ENCODE measurements at places on chromosomes 2 and 18. TPM values are rescaled to one million over a fixed set of nuclear protein-coding genes. Genes with fewer than 3 reads are reported as not detected.
A peak's percentile ranks its signal among the peaks of the same experiment; 100 is the strongest.

- no peak for DNase-seq
- H3K27ac ChIP-seq, result no peak overlapping the region
- H3K27me3 ChIP-seq, result no peaks in the 10 kb centered on the region
- no peaks in the 10 kb centered on the region for H3K4me1 ChIP-seq
Observed at GRCh38 chr18:73683409-73684238, 464.0 kb downstream of the FBXO15 start.

DNA sequence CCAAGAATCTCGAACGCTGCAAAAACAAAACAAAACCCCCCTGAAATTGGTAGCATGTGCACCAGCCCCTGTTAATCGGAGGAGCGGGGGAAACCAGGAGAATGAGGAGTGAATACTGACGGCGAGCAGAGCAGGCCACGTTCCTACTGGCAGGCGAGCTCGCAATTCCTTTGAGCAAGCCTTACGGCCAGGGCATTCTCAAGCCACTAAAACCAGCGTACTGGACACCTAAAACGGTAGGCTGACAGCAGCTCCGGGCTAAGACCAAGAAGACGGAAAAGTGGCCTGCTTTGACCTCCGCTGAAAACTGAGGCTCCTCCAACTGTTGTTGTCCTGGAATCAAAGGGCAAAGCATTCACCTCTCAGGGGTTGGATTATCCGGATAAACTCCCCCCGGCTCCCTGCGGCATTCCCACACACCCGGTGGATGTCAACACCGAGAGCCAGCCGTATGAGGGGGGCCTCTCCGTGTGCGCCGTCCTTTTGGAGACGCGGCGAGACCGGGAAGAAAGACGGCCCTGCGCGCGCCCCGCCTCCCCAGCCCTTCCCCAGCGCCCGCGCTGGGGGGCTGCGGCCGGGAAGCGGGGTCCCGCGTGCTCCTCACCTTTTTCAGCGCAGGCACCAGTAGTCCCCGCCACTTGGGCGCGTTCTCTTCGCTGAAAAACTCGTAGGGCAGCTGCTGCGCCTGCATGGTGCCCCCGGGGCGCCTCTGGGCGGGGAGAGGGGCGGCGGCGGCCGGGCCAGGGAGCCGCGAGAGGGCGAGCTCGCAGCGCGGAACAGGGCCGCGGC lies 925 bp downstream of the SOS1 start:
- H3K4me1 ChIP-seq, result peaks cover 48% of the 10 kb centered on the region
- peak overlapping the region; percentile 93 for H3K27ac ChIP-seq
- H3K36me3 ChIP-seq, result no peaks in the 10 kb centered on the region
- peak; percentile 68 for DNase-seq
- peak overlapping the region; percentile 88 for H3K4me3 ChIP-seq
- no peaks in the 10 kb centered on the region for H3K27me3 ChIP-seq

DNA sequence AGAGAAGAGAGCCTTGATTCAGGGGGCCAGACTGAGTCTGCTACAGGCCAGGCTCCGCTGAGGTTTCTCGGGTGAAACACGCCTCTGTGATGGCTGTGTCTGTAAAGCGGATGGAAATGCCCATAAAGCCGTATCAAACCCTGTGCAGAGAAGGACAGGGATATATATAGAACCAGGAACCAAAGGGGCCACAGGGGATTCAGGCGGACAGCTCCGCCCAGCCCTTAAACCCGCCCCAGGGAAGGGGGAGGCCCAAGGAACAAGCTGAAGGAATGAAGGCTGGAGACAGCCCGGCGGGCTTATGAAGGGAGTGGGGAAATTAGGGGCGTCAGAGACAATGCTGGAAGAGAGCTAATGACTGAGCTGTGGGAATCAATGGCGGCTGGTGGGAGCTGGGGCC lies 42.1 kb downstream of the NHEJ1 start:
- no peak overlapping the region for H3K27ac ChIP-seq
- H3K36me3 ChIP-seq, result no peaks in the 10 kb centered on the region
- H3K27me3 ChIP-seq, result no peaks in the 10 kb centered on the region
- peaks cover 32% of the 10 kb centered on the region for H3K4me1 ChIP-seq
- no peak overlapping the region for H3K4me3 ChIP-seq

- H3K27ac ChIP-seq, result no peak overlapping the region
- peaks cover 24% of the 10 kb centered on the region for H3K4me1 ChIP-seq
- H3K36me3 ChIP-seq, result peaks cover 6% of the 10 kb centered on the region
- no peak for DNase-seq
- H3K27me3 ChIP-seq, result no peaks in the 10 kb centered on the region
Observed at GRCh38 chr2:173187941-173188788, 112.5 kb downstream of the MAP3K20 start.

DNA sequence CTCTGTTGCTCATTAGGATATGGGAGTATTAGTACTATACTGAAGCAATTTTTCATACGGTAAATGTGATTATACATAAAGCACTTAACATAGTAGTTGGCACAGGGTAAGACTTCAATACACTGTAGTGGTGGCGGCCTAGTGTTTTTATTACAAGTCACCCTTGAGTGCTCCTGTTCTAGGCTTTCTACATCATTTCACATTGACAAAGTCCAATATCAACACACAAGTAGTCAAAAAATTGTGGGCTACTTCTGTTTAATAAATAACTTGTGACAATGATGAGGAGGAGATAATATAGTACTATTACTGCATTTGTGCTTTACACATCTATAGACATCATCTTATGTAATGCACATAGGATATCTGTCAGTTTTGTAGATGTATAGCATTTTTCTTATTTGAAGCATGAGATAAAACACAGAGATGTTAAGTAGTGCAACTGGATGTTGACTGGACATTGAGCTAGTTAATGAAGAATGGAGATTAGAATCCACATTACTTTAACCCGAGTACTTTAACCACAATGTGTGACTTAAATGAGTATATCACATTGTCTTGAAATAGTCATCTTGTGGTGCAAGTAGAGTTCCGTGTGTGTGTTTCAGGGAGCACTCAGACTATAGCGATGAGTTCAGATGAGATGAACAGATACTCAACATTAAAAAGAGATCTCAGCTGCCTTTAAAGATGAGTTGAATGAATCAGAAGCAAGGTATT lies 134.8 kb downstream of the ZNF385B start:
- no peak overlapping the region for H3K4me3 ChIP-seq
- H3K27me3 ChIP-seq, result no peaks in the 10 kb centered on the region
- H3K27ac ChIP-seq, result no peak overlapping the region
- no peaks in the 10 kb centered on the region for H3K4me1 ChIP-seq
- no peak for DNase-seq

DNA sequence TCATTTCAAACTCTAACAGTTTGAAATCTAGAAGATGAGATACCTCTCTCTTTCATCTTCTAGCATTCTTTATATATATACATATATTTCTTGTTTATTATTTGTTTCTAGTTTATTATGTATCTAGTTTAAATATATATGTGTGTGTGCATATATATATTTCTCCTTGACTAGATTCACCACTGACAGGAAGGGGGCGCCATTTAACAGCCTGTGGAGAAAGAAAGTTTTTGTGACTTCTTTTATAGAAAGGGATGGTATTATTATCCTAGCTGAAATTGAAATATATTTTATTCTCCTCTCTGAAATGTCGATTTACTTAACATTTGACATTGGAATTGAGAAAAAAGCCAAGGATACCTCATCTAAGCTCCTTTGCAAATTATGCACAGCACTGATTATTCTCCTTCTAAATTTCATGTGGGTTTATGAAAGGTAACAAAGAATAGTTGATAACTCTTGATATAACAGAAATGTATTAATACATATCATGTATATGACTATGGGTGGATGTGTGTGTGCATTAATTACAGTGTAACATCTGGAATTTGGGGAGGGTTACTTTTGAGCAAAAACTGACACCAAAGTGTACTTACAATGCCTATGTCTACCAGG lies 160.7 kb upstream of the NT5C1B start:
- DNase-seq, result no peak
- H3K27ac ChIP-seq, result no peak overlapping the region
- H3K4me3 ChIP-seq, result no peak overlapping the region
- no peaks in the 10 kb centered on the region for H3K27me3 ChIP-seq
- H3K4me1 ChIP-seq, result no peaks in the 10 kb centered on the region

DNA sequence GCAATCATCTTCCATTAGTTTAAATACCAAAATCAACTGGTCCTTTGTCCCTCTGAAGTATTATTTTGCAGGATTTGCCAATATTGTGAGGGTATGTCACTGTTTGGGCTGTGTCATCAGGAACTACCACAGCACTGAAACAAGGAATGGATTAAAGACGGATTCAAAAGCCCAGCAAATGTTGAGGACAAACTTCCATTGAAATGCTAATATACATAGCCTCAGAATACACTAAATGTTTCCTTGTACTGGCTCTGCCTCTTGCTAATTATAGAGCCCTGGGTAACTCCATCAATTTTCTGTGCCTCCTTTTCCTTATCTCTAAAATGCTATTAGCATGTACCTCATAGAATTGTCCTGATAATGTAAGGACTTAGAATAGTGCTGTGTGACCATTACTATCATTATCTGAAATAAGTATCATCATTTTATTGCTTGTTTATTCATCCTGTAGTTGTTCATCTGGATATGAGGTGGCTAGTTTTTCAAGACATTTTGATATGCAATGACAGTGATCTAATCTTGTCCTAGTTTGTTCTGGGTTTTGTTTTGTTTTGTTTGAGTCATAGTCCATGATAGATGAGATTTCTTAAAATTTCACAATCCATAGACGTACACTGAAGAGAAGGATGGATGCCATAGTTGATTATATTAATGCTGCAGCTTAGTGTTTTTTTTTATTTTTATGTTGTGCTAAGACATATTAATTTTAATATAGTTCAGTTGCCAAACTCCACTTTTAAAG lies 333.4 kb upstream of the KCNH7 start:
- H3K4me3 ChIP-seq, result no peak overlapping the region
- DNase-seq, result no peak
- no peaks in the 10 kb centered on the region for H3K27me3 ChIP-seq
- H3K27ac ChIP-seq, result no peak overlapping the region

Gene ERLEC1
- total RNA-seq, result 59.7 TPM

Gene ELOA2
- total RNA-seq, result not detected

Gene ZNF532
- total RNA-seq, result 54.0 TPM

Gene MAB21L4
- total RNA-seq, result 17.0 TPM

Gene GKN2
- total RNA-seq, result 53.3 TPM

Gene PLEK
- 42.1 TPM for total RNA-seq

Gene HAT1
- total RNA-seq, result 26.5 TPM

All from lower lobe of right lung (tissue), 2 donors.